Stimulated activated CD8-positive, alpha-beta memory T cell treated with anti-CD3 and anti-CD28 coated beads, Interleukin-7, amount 100 ng/mL, for 4 hours (primary cell): ENCODE measurements at places on chromosomes 4 and X.

DNA sequence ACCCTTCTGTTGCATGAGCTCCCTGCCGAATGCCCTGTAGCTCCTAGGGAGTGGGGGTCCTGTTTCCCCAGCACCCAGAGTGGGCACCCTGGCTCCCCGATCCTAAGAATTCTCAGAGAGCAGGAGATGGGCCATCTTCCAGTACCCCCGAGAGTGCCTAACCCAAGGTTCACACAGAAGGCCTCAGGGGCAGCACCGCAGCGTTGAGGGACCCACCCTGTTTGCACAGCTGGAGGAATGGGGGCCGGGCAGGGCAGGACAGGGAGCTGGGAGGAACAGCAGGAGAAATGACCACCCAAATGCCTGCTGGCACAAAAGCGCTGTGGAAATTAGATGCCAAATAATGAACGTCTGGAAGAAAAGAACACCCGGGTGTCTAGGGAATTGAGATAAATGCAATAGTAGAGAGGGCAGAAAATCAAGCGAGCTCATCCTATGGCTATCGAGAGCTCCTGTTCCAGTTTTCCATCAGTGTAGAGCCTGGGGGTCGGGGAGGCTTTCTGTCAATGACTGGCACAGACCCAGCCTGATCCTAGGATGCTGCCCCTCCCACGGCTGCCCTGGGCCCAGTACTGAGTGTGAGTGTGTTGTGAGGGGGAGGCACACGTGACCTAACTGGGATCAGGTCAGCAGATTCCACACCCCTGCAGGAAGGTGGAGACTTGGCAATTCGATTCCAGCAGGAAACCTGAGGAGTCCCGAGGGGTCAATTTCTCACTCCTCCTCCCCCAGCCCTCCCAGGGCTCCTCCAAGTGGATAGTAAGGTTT, 25.7 kb downstream of the SEPTIN6 start:
- DNase-seq, result no peak

GRCh38 chr4:107578321-107578720, 141.7 kb downstream of the PAPSS1 start:
- no peak for DNase-seq

GRCh38 chr4:88109123-88109881, 49.1 kb downstream of the ABCG2 start:
- no peak for DNase-seq

DNA sequence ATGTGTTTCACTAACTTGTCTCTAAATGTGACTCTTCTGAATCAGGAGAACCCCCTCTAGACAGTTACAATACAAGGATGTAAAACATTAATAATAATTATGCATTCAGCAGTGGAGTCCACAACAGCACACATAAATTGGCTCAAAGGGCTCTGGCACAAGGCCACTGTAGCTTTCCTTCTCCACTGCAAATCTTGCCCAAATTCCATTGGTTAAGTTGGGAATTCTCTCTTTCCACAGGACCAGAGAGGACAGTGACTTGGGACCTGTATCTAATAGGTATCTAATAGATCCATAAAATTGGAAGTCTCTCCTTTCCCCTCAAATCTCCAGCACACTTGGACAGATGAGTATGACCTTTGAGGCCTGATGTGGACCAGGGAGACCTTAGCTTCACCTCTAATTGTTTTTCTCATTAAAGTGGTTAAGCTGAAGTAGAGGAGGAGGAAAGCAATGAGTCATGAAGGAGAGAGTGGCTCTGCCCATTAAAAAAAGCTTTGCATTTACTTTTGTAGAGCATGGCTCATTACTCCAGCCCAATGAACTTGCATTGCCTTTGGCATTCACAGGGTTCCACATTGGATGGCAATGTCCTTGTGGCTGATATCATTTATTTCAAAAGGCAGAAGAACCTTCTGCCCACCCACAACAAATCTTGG, 72.3 kb upstream of the SH3RF1 start:
- no peak for DNase-seq

DNA sequence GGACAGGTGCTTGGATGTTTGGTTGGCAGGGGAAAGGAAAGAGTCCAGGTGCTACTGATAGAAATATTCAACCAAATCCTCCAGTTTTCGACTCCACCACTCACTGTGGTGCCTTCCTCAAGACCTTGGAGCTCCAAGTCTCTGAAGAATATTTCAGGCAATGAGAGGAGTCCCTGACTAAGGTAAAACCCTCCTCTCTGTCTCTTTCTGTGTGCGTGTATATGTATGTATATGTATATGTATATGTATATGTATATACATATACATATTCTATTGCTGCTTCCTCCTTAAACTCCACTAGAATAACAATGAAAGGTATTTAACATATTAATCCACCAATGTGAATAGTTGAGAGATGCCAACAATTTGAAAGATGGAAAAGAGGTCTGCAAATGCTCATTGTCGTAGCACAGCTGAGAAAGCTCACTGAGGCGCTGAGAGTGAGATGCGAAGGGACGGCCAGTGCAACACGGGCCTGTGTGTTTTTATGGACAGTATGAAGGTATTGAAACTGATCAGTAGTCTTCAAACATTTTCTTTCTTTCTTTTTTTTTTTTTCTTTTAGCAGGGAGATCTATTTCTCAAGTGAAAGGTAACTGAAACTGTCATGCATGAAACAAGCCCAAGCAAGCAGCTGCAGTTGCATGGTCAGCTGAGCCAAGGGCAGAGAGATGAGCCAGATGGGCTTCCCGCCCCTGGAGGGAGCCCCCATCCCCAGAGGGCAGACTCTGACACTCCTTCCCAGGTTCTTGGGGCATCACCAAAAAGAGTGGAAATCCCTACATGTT, 41.1 kb upstream of the HS3ST1 start:
- DNase-seq, result no peak

DNA sequence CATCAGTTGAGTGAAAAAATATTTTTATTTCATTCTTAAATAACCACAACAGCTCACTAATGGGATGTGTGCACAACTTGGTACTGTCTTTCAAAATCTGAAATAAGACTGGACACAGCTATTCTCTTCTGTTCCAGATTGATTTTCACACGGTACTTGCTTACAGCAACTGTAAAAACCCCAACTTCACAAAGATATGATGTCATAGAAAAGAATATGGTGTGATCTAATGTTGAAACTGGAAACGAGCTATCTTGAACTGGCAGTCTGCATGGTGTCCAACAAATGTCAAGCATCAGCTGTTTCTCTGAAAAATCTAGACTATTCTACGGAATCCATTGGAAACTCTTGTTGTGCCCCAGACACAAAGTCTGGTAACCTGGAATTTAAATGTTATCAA, 14.7 kb downstream of the HELQ start:
- no peak for DNase-seq

DNA sequence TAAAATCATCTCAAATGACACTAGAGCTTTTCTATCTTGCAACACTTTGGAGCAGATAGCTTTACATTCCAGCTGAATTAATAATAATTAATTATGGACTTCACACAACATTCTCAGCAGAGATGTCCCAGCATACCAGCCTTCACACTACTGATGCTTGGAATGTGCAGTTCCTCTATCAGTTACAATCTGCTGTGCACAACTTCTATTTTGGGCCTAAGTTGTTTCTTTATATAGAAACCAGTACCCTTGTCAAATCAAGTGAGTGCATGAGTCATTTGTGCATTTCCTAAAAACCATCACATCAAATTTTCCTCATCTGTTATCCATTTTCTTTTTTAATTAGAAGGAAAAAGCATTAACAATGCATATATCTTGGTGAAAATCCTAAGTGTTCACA, 8.8 kb upstream of the RASL11B start:
- no peak for DNase-seq

DNA sequence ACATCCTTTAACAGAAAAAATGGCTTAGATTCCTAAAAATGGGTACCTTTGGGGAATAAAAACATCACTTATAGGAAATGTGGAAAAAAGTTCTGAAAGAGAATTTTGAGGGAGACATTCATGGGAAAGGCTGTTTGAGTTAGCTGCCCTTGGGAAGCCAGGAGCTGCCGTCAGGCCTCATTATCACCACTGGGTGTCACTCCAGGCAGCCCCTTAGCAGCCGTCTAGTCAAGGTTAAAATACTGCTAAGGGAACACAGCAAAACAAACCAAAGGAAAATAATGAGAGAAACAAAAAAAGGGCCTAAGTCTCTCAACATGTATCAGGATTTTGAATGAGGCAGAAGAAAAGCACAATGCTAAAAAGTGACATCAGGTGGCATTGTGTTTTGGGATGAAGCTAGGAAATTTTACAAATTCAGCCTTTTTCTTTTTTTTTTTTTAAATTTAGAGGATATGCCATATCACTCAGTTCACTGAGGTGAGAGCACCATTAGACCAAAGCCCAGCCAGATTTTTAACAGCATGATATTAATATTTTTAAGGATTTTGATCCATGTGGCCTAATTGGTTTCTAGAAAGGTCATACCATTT, 235.3 kb downstream of the GPAT3 start:
- no peak for DNase-seq

DNA sequence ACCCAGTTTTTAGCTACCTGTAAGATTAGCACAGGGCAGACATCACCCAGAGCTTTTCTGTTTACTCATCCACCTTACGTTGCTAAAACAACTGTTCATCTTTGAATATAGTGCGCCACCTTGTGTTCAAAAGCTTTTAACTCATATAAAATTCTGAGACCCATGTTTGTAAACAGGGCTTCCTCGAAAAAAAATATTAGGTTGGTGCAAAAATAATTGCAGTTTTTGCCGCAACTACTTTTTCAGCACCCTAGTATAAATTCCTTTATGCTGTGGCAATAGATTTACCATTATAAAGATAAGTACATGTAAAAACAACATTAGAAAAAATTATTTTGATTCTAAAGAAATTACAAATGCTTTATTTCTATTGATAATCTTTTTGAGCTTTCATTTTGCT, 147.9 kb downstream of the LRBA start:
- no peak for DNase-seq

- no peak for DNase-seq
Observed at GRCh38 chr4:171846232-171846631, 33.0 kb downstream of the GALNTL6 start.

GRCh38 chr4:159002950-159003349, 99.9 kb upstream of the RAPGEF2 start:
- no peak for DNase-seq

GRCh38 chrX:152520653-152521052, 69.5 kb upstream of the GABRA3 start:
- DNase-seq, result no peak

- no peak for DNase-seq
Observed at GRCh38 chrX:1555370-1555769, 18.4 kb upstream of the P2RY8 start.

- DNase-seq, result no peak
Observed at GRCh38 chr4:10364194-10364593, 93.0 kb downstream of the ZNF518B start.

DNA sequence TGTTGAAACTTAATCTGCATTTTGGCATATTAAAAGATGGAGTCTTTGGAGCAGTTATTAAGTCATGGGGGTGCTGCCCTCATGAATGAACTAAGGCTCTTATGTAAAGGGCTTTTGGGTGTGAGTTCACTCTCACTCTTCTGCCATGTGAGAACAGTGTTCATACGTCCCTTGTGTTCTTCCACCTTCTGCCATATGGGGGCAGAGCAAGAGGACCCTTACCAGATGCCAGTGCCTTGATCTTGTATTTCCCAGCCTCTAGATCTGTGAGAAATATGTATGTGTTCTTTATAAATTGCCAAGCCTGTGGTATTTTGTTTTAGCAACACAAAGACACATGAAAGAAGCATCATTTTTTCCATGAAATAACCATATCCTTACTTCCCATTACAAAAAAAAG, 213.9 kb downstream of the SPOCK3 start:
- DNase-seq, result no peak

DNA sequence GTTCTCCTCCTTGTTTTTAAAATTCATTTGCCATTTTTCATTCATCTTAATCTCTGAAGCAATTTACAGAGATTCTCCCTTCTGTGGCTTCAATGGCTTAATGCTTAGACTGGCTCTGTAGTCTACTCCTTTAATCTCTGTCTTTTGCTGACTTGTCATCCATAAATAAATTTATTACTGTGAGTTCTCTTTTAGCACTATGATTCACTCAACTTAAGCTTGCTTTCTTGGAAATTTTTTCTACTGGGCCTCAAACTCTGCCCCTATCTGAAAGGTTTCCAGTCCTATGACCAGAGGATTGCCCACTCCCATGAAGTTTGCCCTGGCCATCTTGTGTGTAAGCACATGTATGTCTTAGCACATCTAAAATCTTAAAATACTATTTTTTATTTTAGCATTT, 251.1 kb downstream of the DCLK2 start:
- no peak for DNase-seq

- DNase-seq, result no peak
Observed at GRCh38 chrX:8139716-8140115, 31.4 kb downstream of the VCX2 start.

DNA sequence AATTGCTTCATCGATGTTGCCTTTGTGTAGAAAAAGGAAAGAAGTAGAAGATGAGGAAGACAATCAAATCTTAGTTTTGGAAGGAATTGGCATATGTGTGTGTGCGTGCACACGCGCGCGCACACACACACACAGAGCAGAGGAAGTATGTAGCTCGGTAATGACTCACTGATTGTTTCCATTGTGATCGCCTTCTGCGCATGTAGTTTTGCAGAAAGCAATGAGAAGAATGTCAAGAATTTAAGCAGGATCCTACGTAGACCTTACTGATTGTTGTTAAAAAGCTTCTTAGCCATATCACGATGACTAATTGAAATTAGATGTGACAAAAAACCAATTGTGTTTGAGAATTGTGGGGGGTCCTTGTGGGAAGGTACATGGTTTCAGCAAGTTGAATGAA, 12.8 kb upstream of the LIMCH1 start:
- no peak for DNase-seq

DNA sequence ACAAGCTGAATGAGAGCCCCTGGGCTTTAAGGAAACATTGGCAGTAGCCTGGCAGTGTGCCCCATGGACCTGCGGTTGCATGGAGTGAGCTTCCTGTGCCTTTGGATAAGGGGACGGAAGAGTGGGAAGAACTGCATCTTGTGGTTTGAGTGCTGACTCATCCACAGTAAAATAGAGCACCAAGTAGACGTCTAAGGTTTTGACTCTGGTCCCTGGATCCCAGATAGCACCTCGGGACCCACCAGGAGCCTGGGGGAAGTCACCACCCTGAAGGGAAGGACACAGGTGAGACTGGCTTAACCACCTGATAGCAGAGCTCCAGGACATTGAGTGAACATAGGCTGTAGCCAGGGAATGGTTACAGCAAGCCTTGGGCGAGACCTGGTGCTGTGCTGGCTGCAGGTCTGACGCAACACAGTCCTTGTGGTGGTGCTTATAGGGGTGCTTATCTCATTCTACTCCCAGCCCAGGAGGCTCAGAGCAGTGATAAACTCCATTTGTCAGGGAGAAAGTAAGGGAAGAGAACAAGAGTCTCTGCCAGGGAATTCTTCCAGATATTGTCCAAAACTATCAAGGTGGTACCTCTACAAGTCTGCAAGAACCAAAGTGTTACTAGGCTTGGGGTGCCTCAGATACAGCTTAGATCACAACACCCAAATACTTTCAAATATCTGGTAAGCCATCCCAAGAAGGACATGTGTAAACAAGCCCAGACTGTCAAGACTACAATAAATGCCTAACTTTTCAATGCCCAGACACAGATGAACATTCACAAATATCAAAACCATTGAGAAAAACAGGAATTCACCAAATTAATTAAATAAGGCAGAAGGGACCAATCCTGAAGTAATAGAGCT, 123.6 kb upstream of the TET2 start:
- no peak for DNase-seq

GRCh38 chr4:173343832-173344397, 9.8 kb upstream of the HMGB2 start:
- no peak for DNase-seq

- no peak for DNase-seq
Observed at GRCh38 chrX:45068569-45068968, 132.1 kb downstream of the DIPK2B start.

- DNase-seq, result no peak
Observed at GRCh38 chr4:85603437-85604336, 128.7 kb downstream of the ARHGAP24 start.

GRCh38 chr4:150381609-150382008, 200.3 kb upstream of the MAB21L2 start:
- DNase-seq, result no peak
